Left renal pelvis (tissue), 4 donors: ENCODE measurements at places on chromosomes 13 and 19.
A peak's percentile ranks its signal among the peaks of the same experiment; 100 is the strongest.

DNA sequence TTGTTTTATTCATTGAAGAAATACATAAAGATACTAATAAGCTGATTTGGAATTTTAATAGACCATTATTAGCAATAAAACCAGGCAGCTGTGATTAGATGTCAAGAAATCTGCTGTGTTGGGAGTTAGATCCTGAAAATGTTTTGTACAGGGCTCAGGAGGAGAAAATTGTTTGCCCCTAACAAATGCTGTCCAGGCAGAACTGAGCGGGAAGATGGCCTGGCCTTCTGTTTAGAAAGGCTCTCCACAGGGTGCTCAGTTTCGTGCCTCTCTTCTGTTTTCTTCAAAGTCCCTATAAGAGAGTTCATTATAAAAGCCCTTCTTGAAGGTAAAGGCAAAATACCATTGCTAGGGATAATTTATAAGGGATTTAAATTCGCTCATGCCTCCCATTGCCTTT, 64.1 kb downstream of the ERCC5 start:
- no peak for DNase-seq

DNA sequence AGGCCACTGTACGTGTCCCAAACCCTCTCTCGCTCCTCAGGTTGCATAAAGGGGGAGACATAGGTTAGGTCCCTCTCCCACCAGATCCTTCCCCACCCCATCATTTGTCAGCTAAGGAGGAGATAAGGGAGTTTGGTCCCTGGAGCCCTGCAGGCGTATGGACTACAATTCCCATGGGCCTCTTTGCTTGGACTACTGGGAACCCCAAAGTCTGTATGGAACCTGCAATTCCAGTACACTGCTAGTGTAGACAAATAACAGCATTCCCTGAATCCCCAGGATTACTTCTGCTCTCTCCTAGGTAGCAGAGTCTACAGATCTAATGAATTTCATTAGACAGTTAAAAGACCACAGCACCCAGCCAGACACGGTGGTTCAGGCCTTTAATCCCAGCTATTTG, 16.0 kb upstream of the HSD17B14 start:
- DNase-seq: no peak

DNA sequence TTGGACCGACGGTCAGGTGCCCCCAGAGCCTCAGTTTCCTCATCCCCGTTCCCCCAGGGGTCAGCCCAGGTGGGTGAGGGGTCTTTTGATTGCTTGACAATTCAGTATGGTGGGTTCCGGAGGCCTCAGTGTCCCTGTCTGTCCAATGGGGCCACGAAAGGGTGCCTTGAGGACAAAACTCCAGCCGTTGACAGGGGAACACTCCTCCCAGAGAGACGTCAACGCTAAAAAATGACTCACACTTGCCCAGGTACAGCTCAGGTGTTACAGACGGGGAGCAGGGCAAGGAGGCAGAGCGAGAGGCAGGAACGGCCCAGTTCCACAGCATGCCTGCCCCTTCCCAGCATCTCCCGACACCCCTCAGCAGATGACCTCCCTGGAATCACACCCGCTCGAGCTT, 1.8 kb downstream of the TNFAIP8L1 start:
- no peak for DNase-seq

GRCh38 chr13:23427342-23427843, 6.1 kb downstream of the SACS start:
- DNase-seq: peak; percentile 29

DNA sequence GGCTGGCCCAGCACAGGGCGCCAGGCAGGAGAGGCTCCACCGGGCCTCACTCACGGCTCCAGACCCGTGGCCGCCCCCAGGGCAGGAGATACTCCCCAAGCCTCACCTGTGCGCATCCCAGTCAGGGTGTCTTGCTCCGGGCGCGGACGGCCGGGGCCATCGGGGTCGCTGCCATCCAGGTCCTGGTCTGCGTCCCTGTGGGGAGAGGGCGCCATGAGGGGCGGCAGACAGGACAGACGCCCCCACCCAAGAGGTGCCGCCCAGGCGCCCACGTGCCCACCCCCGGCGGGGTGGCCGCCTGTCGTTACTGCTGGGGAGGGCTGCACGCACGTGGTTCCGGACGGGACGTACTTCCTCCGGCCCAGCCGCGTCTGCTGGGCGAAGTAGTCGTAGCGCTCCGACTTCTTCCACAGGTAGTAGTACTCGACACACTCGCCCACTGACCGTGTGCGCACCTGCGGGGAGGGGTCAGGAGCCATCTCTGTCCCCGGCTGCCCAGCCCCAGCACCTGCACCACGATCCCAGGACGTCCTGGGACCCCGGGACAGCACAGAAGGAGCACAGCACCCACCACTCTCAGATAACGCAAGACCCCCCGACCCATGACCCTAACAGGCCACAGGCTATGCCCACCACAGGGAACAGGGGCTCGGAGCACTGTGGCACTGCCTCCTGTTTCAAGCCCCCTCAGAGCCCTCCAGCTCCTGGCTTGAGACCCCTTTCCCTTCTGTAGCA, 17.4 kb upstream of the PLPP2 start:
- DNase-seq: no peak

- no peak for DNase-seq
These were observed 17.9 kb downstream of the DEDD2 start for GRCh38 chr19:42199440-42200115.

DNA sequence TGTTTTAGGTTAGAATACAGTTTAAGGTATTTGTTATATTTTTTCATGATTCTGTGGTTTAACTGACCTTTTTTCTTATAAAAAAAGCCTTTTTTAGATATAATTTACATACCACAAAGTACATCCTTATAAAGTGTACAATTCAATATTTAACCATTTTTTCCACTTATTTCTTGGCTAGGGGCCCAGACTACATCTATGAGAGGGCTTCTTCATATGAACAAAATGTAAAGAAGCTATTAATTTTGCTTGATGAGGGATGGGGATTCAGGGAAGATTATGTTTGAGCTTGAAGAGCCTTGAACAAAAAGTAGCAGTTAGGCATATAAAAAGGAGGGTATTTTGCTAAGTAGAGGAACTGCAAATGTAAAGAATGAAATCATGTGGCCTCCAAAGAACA, 2.2 kb downstream of the CCDC122 start:
- no peak for DNase-seq

DNA sequence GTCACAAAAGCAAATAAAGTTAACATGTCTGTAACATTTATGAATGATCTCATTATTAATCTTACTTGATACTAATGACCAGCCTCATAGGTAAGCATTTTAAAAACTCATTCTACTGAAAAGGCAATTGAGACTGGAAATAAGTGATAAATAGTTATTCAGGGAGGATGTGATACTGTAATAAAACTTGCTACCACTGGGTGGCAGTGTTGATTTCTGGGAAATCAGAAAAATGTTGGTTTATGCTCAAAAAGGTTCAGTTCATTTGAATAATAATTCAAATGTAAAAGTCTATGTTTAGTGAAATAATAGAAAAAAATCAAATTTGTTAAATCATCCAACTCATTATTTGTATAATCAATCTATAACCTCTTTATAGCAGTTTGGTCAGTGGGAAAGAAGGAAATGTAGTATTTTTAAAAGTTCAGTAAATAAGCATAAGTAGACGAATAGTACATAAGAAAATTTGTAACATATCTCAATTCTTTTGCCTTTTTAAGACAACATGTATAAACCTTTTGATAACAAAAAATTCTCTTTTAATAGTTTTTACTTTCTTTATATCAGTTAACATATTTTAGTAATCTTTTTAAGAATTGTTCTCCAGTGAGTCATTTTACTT, 9.6 kb downstream of the ABHD13 start:
- no peak for DNase-seq

- DNase-seq: no peak
These were observed 180.1 kb downstream of the POSTN start for GRCh38 chr13:37418490-37418889.
